ENCODE measurements at places on chromosomes 2 and 18.

- no peak for DNase-seq
Observed at GRCh38 chr2:46848447-46848846, 67.2 kb downstream of the MCFD2 start.

DNA sequence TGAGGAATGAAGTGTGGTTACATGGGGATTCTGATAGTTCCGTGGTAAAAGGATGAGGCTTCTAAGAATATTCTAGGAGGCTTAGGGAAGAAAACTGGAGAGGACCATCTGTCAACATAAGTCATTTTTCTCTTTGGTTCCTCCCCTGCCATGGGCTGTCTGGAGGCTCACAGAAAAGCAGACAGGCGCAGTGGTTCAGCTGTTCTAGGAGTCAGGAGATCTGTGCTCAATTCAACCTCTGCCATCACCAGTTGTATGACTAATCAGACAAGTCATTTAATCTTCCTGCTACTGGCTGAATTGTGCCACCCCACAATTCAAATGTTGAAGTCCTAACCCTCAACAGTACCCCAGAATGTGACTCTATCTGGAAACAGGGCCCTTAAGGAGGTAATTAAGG, 36.4 kb downstream of the ADAM17 start:
- no peak for DNase-seq

DNA sequence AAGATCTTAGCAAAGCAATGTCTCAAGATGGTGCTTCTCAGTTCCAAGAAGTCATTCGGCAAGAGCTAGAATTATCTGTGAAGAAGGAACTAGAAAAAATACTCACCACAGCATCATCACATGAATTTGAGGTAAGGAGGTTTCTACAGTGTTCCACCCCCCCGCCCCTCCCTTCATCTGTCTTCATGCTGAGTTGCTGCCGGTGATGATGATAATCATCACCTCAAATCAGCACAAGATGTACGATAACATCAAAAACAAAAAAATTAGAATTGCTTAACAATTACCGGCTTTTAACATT, 14.6 kb downstream of the UGP2 start:
- no peak for DNase-seq

DNA sequence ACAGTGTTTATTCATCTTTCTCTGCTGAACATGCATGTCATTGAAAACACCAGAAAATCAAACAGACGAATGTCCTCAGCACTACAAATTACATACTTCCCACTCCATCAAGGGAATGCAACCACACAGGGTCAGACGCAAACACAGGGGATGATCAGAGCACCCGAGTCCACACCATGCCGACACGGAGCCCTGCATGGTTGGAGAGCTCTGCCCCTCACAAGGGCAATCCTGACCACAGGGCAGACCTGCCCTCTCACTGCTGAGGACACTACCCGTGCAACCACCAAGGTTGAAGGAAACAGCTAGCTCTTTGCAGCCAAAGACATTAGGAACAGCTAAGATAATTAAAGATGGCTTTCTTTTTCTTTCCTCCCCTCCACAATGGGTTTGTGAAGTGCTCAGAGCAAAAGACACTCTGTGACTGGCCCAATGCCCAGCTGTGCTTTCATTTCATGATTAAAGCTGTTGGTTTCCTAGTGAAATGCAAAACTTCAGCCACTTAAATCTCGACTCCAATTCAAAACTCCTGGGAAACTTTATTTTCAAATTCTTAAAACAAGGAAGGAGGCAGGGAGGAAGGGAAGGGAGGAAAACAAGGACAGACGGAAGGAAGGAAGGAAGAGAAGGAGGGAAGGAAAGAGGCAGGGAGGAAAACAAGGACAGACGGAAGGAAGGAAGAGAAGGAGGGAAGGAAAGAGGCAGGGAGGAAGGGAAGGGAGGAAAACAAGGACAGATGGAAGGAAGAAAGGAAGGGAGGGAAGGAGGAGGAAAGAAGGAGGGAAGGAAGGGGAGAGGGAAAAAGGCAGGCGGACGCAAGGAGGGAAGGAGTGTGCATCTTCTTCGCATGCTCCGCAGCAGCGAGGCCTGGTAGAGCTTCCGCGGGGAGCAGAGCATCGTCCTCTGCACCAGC, 65.8 kb downstream of the NDUFA10 start:
- DNase-seq = no peak

DNA sequence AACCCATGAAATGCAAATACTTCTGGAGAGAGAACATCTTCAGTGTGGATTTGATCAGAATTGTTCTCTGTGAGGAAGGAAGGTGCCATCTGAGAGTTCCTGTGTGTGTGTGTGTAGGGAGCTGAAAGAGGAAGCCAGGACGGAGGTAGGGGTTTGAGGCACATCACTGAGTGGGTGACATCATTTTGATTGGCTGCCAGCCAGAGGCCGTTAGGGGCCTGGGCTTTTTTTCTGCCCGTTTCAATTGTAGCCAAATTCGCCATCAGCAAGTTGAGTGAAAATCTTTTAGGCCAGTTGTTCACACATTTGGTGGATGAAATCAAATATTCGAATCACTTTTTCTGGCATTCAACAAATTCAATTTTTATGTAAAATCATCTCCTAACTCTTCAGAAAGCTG, 48.9 kb downstream of the TSN start:
- no peak for DNase-seq

Data from stimulated activated CD4-positive, alpha-beta T cell treated with anti-CD3 and anti-CD28 coated beads, Interleukin-12 subunit alpha, Interleukin-12 subunit beta, amount 100 ng/mL, for 24 hours (primary cell).